ENCODE measurements at places on chromosomes 5 and 9.

- no peak for DNase-seq
These were observed 18.3 kb downstream of the BRD3OS start for GRCh38 chr9:134043531-134043988.

DNA sequence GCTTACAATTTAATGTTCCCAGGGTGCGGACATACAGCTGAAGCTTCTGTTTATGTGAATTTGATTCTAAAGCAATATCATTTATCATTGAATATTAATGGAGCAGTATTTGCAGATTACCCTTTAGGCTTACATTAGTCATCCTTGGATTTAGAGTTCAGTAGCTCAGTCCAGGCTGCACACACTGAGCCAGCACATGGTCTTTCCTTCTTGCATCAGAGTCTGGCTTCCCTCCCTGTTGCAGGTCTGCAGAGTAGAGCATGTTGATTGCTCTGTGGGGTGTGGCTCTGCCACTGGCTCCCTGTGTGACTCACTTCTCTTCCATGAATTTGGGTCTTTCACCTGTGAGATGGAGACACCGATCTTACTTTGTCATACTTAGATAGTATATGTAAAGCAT is 36.8 kb downstream of the NSG2 start:
- DNase-seq: no peak

GRCh38 chr5:149500922-149501582 is 50.2 kb downstream of the CSNK1A1 start:
- no peak for DNase-seq

DNA sequence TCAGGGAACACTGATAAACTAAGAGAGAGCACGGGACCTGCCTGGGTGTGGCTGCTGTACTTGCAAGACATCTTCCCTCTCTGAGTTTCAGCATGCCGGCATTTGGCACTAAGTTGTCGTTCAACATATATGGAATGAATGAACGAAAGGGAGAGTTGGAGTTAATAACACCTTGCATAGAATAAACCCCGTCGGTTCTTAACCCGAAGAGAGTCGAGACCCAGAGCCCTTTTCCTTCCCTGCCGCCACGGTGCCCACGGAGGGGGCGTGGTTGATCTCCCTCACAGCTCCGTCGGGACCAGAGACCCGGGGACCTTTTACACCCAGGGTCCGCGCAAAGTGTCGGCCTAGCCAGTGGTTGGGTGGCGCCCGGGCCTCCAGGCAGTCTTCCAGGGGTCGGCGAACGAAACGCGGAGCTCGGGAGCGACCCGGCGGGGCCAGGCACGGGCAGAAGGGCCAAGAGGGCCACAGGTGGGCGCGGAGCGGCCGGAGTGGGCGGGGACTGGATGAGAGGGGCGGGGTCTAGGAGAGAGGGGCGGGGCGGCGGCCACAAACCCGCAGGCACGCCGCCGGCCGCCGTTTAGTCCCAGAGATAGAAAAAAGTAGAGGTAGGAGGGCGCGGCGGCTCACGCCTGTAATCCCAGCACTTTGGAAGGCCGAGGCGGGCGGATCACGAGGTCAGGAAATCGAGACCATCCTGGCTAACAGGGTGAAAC is 735 bp upstream of the RPL26L1 start:
- peak; percentile 68 for DNase-seq

DNA sequence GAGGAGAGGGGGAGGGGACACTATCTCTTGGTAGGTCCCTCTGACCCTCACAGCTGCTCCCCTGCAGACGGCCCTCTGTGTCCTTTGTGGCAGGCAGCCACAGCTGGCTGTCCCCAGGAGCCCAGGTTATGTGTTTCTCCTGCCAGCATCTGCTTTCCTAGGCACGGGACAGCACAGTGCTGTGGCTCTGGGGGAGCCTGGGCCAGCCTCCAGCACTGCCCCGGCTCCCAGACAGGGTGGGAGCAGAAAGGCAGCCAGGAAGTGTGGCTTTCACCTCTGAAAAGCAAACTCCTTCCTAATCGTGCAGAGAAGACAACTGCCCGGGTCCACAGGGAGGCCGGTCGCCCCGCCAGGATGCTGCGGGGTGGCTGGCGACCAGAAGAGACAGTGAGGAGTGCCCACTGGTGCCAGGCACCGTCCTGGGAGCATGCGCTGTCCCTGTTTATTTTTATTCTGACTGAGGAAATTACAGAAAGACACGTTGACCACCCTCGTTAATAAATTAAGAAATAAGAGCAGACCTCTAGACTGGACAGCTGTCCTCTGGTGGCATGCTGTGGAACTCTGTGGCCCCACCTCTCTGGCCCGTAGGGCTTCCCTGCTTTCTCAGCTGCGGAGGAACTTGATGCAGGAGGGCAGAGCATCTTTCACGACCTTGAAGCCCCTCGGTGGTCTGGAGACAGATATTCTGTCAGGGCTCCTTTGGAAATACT is 240.3 kb downstream of the FANCC start:
- DNase-seq: no peak

DNA sequence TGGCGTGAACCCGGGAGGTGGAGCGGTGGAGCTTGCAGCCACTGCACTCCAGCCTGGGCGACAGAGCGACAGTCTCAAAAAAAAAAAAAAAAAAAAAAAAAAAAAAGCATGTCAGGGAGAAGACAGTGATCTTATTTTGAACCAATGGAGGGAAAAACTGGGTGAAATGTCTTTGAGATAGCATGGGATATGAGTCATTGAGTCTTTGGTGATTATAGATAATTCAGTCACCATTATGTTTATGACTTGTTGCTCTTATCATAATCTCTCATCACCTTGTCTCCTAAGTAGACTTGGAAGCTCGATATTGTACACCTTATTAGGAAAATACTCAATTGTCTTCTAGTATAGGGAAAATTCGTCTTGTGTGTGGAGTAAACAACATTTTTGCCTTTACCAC is 55.1 kb upstream of the KDM4C start:
- no peak for DNase-seq

- peak; percentile 57 for DNase-seq
These were observed at the start of gene ARSB for GRCh38 chr5:78985116-78985724. ARSB (minus strand) TSS chr5:78985310; CDS start chr5:78985248, 62 bp downstream.

- DNase-seq: no peak
These were observed 22.1 kb upstream of the GABBR2 start for GRCh38 chr9:98730871-98731270.

DNA sequence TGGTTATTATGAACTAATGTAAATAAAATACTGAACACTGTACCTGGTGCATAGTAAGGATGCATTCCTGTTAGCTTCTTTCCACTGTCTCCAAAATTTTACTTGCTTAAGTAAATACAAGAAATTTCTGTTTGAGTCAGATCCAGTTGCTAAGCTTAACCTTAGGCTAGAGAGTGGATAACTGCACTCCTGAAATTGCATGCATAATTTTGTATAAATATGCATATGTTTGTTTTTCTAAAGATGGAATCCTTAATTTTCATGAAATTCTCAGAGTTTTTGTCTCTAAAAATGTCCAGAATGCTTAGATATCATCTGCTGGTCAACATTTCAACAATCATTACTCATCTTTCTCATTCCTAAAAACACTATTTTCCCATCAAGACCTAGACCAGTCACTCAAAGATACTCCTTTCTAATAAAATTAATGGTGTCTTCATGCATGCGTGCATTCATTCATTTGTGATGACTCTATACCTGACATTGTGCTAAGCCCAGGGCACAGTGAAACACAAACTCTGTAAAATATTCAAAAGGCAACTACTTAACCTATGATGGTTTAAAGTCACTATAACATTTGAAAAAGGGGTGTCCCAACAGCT is 284.8 kb downstream of the SEC61B start:
- DNase-seq: no peak

All from WERI-Rb-1 (cell line).